Naive thymus-derived CD8-positive, alpha-beta T cell (primary cell): ENCODE measurements at places on chromosomes 12 and 14. TPM values are rescaled to one million over a fixed set of nuclear protein-coding genes. Genes with fewer than 3 reads are reported as not detected.
A peak's percentile ranks its signal among the peaks of the same experiment; 100 is the strongest.

DNA sequence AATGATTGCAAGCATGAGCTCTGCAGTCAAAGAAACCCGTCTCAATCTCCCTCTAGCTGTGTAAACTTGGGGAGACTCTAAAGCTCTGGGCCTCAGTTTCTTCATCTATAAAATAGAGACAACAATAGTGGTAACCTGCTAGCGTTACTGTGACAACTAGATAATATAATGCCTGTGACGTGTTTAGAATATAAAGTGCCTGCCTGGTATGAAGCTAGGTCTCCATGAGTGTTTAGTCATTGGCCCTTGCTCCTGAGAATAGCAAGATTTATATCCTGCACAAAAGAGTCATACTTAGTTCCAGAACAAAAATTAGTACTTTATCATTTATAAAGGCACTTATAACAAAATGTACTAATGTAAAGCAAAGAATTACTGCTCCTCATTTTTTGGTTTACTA is 8.8 kb upstream of the DCP1B start:
- no peak overlapping the region for H3K4me3 ChIP-seq
- no peaks in the 10 kb centered on the region for H3K36me3 ChIP-seq
- no peaks in the 10 kb centered on the region for H3K4me1 ChIP-seq
- no peak for DNase-seq

GRCh38 chr12:110104188-110105094 is 19.7 kb upstream of the IFT81 start:
- no peaks in the 10 kb centered on the region for H3K27me3 ChIP-seq
- no peak overlapping the region for H3K4me3 ChIP-seq
- DNase-seq = no peak
- no peaks in the 10 kb centered on the region for H3K36me3 ChIP-seq
- no peak overlapping the region for H3K27ac ChIP-seq
- peaks cover 8% of the 10 kb centered on the region for H3K4me1 ChIP-seq

DNA sequence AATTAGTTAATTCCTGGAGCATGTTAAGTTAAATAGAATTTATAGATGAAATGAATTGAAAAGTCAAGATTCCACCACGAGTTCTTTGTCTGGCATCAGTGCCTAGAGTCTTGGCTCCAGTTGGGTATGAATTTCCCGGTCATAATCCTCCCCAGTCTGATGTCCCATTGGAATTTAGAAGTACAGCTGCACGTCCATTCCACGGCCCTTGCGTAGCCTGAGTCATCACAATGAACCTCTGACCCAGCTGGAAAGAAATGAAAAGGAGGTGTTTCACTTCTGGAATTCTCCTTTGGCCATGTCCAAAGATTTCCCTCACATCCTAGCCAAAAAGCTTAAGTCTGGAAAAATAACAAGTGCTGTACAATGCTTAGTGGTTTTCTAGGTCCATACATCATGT is 122.7 kb downstream of the KICS2 start:
- no peak overlapping the region for H3K27ac ChIP-seq
- H3K36me3 ChIP-seq = no peaks in the 10 kb centered on the region
- no peaks in the 10 kb centered on the region for H3K4me1 ChIP-seq
- peaks cover 6% of the 10 kb centered on the region for H3K27me3 ChIP-seq
- no peak overlapping the region for H3K4me3 ChIP-seq

DNA sequence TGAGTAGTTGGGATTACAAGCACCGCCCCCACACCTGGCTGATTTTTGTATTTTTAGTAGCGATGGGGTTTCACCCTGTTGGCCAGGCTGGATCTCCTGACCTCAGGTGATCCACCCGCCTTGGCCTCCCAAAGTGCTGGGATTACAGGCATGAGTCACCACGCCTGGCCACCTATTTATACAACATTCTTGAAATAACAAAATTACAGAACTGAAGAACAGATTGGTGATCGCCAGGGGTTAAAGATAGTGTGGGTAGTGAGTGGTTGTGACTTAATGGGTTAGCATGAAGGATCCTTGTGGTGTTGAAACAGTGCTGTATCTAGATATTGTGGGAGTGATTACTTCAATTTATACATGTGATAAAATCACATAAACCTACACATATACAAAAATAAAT is 7.4 kb downstream of the GLIPR1L1 start:
- H3K36me3 ChIP-seq = no peaks in the 10 kb centered on the region
- no peak overlapping the region for H3K27ac ChIP-seq
- no peak overlapping the region for H3K4me3 ChIP-seq
- no peaks in the 10 kb centered on the region for H3K27me3 ChIP-seq
- no peak for DNase-seq

DNA sequence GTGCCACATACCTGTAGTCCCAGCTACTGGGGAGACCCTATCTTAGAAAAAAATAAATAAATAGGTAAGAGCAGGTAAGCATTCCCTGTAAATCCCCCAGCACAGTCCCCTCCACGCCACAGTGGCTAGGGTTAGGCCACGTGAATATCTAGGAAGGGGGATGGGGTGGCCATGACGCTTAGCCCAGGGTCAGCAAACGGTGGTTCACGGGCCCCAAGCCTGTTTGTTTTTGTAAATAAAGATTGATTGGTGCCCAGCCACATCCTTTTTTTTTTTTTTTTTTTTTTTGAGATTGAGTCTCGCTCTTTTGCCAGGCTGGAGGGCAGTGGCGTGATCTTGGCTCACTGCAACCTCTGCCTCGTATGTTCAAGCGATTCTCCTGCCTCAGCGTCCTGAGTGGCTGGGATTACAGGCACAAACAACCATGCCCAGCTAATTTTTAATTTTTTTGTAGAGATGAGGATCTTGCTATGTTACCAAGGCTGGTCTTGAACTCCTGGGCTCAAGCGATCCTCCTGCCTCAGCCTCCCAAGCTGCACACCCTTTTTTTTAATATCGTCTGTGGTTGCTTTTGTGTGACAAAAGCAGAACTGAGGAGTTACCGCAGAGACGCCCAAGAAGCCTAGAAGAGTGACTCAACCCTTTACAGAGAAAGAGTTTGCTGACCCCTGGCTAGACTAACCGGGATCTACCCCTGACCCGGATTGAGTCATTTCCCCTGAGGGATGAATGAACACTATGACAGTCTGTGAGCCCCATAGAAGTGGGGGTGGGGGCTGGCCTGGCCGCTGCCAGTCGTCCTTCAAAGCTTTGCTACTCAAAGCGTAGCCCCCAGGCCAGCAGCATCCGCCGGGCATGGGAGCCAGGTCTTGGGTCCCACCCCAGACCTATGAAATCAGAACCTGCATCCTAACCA is 113.7 kb upstream of the NCOR2 start:
- no peak overlapping the region for H3K4me3 ChIP-seq
- no peak for DNase-seq
- peaks cover 10% of the 10 kb centered on the region for H3K4me1 ChIP-seq

GRCh38 chr14:67474366-67474765 is 14.2 kb downstream of the TMEM229B start:
- H3K27me3 ChIP-seq = no peaks in the 10 kb centered on the region
- no peak overlapping the region for H3K27ac ChIP-seq
- H3K36me3 ChIP-seq = peaks cover 17% of the 10 kb centered on the region
- DNase-seq = no peak

PARP11 gene
- total RNA-seq = 30.5 TPM

SCFD1 gene
- 80.0 TPM for total RNA-seq

DNA sequence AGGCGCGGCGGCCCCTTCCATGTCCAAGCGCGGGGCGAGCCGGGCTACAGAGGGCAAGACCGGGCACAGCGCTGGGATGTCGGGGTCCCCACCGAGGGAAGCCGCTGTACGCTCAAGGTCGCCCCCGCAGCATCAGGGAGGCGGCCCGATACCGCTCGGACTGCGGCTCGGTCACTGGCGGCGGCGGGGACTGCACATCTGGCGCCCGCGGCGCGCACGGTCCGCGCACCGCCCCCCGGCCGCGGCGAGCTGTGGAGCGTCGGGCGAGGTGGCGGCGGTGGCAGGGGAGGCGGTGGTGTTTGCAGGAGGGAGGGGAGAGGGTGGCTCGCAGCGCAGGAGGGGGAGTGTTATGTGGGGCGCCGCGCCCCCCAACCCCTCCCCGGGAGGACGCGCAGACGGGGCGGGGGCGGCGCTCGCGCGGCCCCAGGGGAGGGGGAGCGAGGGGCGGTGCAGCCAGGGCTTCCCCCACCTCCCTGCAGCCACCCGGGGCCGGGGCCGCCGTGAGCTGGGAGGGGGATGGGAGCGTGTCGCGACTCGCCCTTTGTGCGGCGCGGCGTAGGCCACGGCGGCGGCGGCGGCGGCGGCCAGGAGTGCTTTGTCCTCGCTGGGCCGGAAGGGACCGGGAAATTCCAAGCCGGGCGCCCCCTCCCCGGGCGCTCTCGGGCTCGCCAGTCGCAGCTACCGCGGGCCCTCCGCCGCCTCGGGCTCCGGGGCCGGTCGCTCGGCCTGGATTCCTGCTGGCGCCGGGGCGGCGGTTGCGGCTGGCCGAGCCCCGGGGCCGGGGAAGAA is at the start of gene NUAK1:
Gene NUAK1, minus strand, starts transcription at position 322 of the 789 bp plus-strand sequence. Its CDS starts 301 bp downstream, at position 21.
- DNase-seq = no peak
- H3K36me3 ChIP-seq = no peaks in the 10 kb centered on the region
- H3K27me3 ChIP-seq = peaks cover 63% of the 10 kb centered on the region
- peak within 1 kb of the TSS; percentile 82 for H3K4me3 ChIP-seq
- no peak within 1 kb of the TSS for H3K27ac ChIP-seq

DNA sequence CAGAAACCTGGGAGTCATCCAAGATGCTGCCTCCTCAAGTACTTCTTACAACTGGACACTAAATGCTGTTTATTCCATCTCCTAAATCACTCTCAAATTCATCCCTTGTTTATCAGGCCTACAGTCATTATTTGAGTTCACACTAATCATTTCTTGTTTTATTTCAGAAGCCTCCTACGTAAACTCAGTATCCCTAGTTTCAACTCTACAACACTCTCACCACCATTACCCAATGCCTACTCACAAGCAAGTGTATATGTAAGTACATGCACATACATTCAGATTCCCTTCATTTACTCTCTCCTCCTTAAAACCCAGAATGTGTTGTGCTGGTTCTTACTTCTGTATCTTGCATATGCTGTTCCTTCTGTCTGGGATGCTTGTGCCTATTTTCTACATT is 43.0 kb downstream of the DDHD1 start:
- no peaks in the 10 kb centered on the region for H3K36me3 ChIP-seq
- no peak overlapping the region for H3K4me3 ChIP-seq
- H3K4me1 ChIP-seq = peaks cover 41% of the 10 kb centered on the region
- no peak overlapping the region for H3K27ac ChIP-seq
- no peak for DNase-seq
- no peaks in the 10 kb centered on the region for H3K27me3 ChIP-seq

ZNF664 gene
- 43.9 TPM for total RNA-seq

GRCh38 chr12:49967042-49967776 is 5.5 kb downstream of the AQP5 start:
- peaks cover 5% of the 10 kb centered on the region for H3K4me1 ChIP-seq
- peak overlapping the region; percentile 66 for H3K4me3 ChIP-seq
- peaks cover 8% of the 10 kb centered on the region for H3K27me3 ChIP-seq

- no peaks in the 10 kb centered on the region for H3K36me3 ChIP-seq
- no peak overlapping the region for H3K27ac ChIP-seq
- no peaks in the 10 kb centered on the region for H3K27me3 ChIP-seq
- DNase-seq = no peak
- peaks cover 3% of the 10 kb centered on the region for H3K4me1 ChIP-seq
These were observed 87.8 kb upstream of the NCOR2 start for GRCh38 chr12:124655048-124655697.
